HFFc6 (cell line): ENCODE measurements at places on chromosomes 4 and X. TPM values are rescaled to one million over a fixed set of nuclear protein-coding genes. Genes with fewer than 3 reads are reported as not detected.

DNA sequence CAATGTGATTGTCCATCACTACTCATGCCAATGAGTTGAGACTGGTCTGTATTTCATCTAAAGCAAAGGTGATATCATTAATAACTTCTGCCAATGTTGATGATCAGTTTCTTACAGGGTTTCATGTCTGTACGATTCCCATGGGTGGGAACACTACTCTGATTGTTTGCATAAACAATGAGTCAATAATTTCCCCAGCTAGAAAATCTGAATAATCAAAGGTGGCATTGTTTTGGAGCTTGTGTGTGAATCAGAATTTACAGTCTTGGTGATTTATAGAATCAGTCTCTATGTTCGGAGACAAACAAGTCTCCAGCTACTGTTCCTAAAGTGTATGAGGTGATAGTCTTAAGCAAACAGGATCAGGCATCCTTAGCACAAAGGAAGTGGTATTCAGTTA lies 35.5 kb upstream of the PARM1 start:
- H3K27me3 ChIP-seq = peaks cover 5% of the 10 kb centered on the region; the same call in 1 of the 2 replicates
- no peak overlapping the region for H3K4me3 ChIP-seq
- DNase-seq = no peak
- H3K27ac ChIP-seq = no peak overlapping the region
- H3K36me3 ChIP-seq = no peaks in the 10 kb centered on the region

The MAGEB1 gene
- total RNA-seq = not detected in 3 replicates

The USP27X gene
- total RNA-seq = 1.5 to 2.0 TPM (median 1.9 TPM) in 3 replicates

DNA sequence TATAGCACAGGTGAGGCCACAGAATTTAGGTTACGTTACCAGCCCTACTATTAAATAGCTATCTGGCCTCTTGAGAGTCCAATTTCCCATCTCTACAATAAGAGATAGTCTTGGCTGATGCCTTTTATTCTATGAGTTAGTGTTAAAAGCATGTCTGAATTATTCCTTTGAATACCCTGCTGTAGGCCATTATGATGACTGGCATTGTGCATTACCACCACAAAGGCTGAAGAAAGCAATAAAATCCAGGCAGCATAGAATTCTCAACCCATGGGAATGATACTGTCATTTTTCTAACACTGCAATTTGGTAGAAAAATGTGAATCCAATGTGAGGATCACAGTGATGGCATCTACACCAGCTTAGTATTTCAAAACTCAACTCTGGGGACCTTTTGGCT lies 51.4 kb downstream of the OTC start:
- H3K4me1 ChIP-seq = no peaks in the 10 kb centered on the region
- peaks cover 2% of the 10 kb centered on the region for H3K27me3 ChIP-seq
- H3K27ac ChIP-seq = no peak overlapping the region
- no peaks in the 10 kb centered on the region for H3K36me3 ChIP-seq

- DNase-seq = peak; percentile 61
- H3K4me3 ChIP-seq = peak overlapping the region; percentile 53
- peaks cover 56% of the 10 kb centered on the region for H3K4me1 ChIP-seq
- peak overlapping the region; percentile 66 for H3K27ac ChIP-seq
- H3K36me3 ChIP-seq = no peaks in the 10 kb centered on the region
- H3K27me3 ChIP-seq = no peaks in the 10 kb centered on the region
These were observed 25.5 kb downstream of the ZNF330 start for GRCh38 chr4:141246243-141246642.
